Foreskin fibroblast (primary cell): ENCODE measurements at places on chromosomes 1 and 21.

DNA sequence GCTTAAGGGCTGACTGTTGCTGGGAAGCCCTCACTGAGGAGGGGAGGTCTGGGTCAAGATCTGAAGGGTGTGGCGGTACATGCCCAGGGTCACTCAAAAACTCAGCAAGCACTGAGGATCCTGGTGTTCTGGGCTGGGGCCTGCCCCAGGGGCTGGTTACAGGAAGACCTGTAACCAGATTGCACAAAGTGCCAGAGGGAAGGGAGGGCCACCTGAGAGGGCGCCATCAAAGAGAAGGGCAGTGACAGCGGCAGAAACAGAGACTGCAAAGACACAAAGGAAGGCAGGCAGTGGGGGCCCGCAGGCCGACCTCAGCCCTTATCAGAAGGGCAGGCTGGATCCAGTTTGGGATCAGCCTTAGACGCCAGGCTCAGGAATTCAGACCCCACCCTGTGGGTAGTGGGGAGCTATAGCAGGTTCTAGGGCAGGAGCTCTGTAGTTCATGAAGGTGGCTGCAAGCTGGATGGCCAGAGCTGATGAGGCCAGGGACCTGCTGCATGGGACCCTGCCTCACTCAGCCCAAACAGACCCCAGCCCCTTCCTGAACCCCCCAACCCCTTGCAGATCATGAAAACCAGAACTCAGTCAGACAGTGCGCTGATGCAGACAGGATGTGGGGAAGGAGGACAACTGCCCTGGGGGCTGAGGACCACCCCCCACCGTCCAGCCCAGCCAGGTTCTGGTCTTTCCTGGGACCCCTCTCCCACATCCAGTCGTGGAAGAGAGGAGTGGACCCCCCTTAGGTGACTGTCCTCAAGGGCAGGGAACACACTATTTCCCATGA lies 3.9 kb downstream of the SH2D5 start:
- no peak for DNase-seq

DNA sequence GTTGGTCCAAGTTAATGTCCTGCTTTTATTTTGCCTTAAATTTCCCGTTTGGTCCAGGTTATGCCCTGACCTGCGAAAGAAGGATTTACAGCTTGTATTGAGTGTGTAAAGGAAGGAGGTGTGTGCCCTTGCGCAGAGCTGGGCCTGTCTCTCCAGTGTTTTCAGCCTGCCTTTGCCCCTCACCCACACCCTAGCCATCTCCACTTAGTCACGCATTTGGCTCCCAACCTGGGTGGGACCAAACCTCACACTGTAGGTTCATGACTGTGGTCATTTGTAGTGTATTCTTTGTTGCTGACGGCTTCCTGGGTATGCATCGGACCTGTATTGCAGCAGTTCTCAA lies 572 bp upstream of the SRSF10 start:
- DNase-seq, result peak; percentile 70

- peak; percentile 90 for DNase-seq
These were observed 97.3 kb downstream of the TTLL7 start for GRCh38 chr1:83901547-83902155.

GRCh38 chr1:171715813-171716251 lies 26.0 kb downstream of the VAMP4 start:
- DNase-seq, result no peak

- no peak for DNase-seq
These were observed 3.2 kb downstream of the TBX15 start for GRCh38 chr1:118984722-118985639.

DNA sequence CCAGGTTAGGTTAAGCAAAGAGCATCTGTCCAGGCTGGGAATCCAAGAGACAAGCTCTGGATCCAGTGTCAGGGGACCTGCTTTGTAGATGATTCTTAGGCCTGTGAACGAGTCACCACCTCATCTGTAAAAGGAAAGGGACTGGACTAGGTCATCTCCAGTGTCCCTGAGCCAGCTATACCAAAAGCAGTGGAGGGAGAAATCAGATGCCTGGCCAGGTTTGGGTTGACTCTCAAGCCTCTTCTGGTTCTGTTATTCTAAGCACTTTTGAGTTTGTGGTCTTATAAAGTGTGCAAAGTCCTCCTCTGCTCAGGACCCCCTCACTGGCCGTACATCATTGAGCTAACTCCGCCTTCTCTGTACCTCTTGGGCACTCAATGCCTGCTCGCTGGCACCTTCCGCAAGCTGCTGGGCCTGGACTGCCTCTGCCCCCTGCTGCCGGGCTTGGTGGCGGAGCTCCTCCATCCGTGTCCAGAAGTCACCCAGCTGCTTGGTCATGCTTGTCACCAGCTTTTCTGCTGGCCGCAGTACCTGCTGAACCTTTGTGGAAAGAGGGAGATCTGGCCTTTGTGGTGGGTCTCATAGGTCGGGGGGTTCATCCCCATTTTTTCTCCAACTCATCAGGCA lies 33.6 kb downstream of the CAMK1G start:
- no peak for DNase-seq

DNA sequence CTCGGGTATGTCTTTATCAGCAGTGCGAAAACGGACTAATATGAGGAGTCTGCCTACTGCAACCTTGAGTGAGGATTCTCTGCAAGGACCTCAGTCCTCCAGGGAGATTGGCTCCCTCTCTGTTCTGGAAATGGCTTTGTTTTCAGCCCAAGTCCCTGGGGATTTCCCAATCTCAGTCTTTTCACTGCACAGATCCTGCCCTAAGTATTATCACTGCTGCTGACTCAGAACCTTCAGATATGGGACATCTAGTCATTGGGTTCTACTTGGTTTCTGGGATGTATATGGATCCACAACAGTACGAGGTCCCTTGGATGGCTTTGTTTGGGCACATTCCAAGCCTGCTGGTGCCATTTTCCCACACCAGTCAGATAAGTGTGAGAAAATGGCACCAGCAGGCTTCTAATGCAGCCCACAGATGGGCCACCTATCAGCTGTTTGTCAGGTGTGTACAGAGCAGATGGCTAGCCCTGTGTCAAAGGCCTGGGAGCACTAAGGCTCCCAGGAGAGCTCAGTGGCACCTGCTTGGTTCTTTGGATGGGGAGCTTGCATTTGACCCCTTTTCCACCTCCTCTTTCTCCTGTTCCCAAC lies 27.4 kb downstream of the ELF3 start:
- DNase-seq, result no peak

- no peak for DNase-seq
These were observed 4.2 kb upstream of the COL6A1 start for GRCh38 chr21:45977396-45977795.

DNA sequence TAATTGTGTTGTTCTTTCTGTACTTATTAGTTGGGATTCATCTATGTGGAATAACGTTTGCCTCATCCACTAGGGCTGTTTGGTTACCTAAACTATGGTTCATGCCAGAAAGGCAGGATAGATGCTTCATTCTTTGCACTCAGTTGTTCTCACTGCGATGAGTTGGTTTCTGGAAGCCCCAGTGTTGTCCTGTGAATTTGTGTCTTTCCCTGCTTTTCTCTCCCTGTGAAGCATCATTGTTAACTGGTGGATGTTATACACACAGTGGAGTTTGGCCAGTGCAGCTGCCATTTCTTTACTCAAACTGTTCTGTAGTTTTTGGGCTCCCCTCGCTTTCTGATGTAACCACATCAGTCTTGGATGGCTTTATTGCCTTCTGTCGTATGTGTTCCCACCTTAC lies 143.6 kb upstream of the COL6A1 start:
- no peak for DNase-seq

DNA sequence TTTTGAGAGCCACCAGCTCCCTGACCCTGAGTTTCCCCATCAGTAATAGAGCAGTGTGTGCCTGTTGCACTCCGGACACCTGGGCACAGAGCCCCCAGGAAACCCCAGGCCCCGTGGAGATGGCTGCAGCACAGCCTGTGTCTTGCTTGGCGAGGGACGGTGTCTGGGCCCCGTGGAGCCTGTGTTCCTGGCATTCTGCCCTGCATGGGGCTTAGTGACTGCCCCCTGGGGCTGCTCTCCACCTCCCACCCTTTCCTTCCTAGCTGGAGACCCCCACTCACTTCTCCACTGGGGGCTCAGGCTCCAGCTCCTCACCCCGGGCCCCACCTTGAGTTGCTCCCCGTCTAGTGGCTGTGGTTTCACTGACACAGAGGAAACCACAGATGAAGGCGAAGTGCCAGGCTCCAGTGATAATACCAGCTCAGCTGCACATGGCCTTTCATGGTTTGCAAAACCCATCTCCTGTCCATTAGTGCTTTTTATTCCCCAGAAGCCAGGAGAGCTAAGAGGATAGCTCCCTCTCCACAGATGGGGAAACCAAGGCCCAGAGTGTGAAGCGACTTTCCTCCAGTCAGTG lies 39.4 kb downstream of the DMRTB1 start:
- peak; percentile 75 for DNase-seq

GRCh38 chr1:236751935-236752334 lies 43.2 kb upstream of the MTR start:
- no peak for DNase-seq

- DNase-seq, result peak; percentile 27
These were observed 626.5 kb downstream of the NCAM2 start for GRCh38 chr21:21624674-21625073.

GRCh38 chr1:161691846-161692245 lies 15.2 kb upstream of the FCRLA start:
- DNase-seq, result no peak

GRCh38 chr1:91334856-91335255 lies 69.8 kb downstream of the HFM1 start:
- no peak for DNase-seq

GRCh38 chr1:227739636-227740035 lies 4.4 kb downstream of the SNAP47 start:
- no peak for DNase-seq

DNA sequence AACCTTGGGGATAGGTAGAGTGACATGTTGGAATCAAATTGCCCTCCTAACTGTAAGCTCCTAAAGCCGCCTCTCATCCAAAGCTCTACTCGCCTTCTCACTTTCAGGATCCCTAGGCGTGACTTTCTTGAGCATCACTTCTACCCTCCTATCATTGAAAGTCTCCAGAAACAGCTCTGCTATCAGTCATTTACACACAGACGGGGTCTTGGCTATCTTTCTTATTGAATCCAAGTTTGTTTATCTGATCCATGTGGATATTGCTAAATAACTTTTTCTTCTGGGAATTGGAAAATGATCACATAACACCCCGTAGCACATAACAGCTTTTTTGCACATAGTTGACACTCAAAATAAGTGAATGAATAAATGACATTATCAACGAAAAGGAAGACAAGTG lies 216.4 kb upstream of the KIAA0040 start:
- DNase-seq, result no peak

GRCh38 chr1:155158991-155159390 lies 14.1 kb downstream of the KRTCAP2 start:
- DNase-seq, result no peak

GRCh38 chr1:243943671-243944428 lies 93.8 kb upstream of the AKT3 start:
- no peak for DNase-seq

DNA sequence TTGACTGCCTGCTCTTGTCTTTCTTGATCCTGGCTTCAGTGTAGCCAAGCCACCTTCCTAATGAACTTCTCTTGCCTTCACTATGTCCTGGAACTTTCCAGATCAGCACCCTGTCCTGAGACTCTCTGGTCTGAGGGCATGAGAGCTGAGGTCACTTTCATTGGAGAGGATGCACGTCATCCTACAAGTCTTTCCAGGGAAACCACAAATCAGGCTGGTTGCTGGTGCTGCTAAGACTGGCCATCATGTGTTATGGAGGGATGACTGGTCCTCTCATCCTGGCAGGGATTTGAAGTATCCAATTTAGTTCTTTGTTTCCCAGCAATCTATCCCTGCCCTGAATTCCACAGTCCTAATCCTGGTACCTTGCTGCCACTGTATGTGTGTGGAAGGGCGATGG lies 228.6 kb downstream of the GPATCH2 start:
- DNase-seq, result peak; percentile 15

- no peak for DNase-seq
These were observed 704 bp downstream of the WDR4 start for GRCh38 chr21:42878678-42878992.

DNA sequence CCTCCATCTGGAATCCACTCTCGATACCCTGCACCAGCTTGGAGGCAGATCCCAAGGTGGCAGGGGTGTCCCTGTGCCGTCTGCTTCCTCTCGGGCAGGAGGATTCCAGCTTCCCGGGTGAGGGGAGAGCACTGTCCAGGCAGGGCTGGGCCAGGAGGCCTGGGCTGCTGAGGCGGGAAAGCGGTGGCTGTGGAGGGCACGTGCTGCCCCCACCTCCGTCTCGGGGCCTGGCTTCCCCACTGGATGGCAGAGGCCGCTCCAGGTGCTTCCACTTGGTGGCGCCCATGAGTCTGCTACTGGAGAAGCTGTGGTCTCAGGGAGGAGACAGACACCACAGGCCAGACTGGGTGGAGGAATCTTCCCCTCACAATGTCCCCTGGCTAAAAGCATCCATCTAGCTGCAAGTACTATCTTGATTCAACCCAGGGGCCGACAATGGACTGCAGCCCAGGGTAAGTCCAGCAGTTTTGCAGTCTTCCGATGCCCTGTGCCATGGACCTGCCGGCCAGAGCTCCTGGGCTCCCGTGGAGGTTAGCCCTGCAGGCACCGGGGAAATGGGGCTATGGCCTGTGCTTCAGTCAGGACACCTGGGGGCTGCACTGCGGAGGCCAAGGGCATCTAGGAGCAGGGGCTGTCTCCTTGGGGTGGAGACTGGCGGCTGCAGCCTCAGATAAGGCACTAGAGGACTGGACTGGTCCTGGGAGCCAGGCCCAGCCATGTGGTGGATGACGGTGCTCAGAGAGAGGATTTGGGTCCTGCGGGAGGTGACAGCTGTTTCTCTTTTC lies 41.3 kb upstream of the EIF4G3 start:
- no peak for DNase-seq

DNA sequence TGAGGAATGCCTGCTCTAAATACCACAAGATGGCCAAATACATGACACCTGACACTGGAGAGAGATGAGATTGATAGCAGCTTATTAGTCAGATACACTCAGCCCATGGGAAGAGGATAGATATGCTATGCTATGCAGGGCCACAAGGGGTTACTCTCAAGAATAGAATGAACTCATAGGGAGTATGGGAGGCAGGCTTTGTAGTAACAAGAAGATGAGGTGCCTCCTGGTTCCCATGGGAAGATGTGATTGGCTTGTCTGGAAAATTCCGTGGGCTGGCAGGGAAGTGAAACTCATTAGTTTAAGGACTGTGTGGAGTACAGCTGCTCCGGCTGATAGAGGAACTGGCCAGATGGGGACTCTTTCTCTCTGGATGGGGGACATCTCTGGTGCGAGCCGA lies 16.5 kb downstream of the CCDC30 start:
- no peak for DNase-seq

GRCh38 chr21:32595431-32595830 lies 10.1 kb upstream of the TCP10L start:
- no peak for DNase-seq

GRCh38 chr1:89287181-89288050 lies 14.8 kb upstream of the GBP5 start:
- no peak for DNase-seq

DNA sequence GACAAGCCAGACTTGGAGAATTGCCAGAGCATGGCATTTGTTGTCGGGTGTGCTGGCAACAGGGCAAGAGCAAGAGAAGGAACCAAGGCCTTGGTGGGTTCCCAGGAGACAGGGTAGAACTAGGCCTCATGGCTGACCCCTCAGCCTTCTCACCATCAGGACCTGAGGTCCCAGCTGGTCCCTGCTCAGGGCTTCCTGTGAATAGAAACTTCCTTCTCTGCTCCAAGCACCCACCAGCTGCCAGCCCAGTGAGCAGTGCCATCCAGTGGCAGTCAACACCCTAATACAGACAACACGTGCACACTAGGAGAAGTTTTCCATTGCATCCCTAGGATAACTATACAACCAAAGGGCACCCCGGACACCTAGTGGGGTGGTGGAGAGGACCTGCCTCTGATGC lies 22.8 kb downstream of the S100A6 start:
- DNase-seq, result no peak
